A549 (cell line): ENCODE measurements at places on chromosomes 4 and X.

GRCh38 chrX:111511477-111511876 is at the start of gene SERTM2:
SERTM2 (plus strand) TSS chrX:111511645; CDS start chrX:111518858, 7,213 bp downstream.
- DNase-seq = no peak

- DNase-seq = no peak
These were observed 30.9 kb downstream of the PAGE2 start for GRCh38 chrX:55119712-55120111.

DNA sequence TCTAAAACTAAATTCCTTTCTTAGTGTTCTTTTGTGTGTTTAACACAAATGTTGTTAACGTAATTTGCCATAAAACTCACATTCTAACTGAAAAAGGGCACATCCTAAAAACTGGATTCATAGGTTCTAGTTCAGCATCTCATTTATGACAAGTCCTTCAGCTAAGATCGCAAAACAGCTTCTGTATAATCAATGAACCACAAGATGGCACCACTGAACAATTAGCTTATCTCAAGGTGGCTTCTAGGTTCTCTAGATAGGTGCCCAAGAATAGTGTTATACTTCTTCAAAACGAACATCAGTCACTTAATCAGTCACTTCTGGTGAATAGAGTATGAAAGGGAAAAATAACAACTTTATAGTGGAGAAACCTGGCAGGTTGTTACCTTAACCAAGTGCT is 54.3 kb downstream of the NRK start:
- peak; percentile 31 for DNase-seq

- no peak for DNase-seq
These were observed 42.0 kb upstream of the MAPK10 start for GRCh38 chr4:86401826-86402225.

DNA sequence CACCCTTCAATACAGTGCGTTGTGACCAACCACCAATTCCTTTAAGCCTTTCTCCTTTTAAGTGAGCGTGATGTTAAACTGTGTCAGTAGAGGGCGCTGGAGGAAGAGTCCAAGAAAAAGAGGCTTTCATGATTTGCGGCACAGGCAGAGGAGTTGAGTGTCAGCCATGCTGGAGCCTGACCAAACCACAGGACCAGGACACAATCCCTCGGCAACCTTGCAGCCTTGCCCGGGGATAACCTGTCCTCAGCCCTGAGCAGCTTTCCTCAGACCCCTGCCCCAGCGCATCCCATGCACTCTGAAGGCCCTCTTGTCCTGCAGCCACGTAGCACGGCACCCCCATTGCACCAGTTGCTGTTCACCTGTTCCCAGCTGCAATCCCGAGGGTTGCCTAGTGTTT is 53.5 kb upstream of the SMIM31 start:
- peak; percentile 2 for DNase-seq
